Activated CD4-positive, alpha-beta T cell treated with anti-CD3 and anti-CD28 coated beads, Interleukin-2, amount 50 U/mL, for 4 hours (primary cell): ENCODE measurements at places on chromosomes 4 and X.
A peak's percentile ranks its signal among the peaks of the same experiment; 100 is the strongest.

DNA sequence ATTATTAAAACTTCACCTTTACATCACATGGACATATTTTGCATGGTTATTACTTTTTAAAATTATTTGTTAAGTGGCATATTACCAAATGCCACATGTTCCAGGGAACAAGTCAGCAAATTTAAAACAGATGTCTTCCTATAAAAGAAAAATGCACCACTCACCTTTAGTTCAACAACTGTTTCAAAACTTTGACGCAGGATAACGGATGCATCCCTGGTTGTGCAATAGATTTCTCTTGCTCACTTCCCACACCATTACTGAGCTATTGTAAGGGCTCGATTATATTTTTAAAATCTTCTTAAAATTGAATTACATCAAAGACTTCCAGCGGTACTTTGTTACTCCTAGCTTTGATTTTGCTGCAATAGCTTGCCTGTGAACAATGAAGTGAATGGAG, 93.0 kb upstream of the ARHGAP24 start:
- DNase-seq, result no peak

DNA sequence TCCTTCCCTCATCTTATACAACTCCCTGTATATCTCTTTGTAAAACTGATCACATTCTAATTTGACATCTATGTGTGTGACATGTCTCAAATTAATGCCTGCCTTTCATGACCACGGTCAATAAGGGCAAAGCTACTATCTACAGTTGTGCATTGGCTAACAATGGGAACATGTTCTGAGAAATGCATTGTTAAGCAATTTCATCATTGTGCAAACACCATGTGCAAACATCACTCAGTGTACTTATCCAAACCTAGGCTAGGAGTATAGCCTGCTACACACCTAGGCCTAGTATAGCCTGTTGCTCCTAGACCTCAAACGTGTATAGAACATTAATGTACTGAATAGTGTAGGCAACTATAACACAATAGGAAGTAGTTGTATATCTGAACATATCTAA, 95.0 kb downstream of the BANK1 start:
- no peak for DNase-seq

DNA sequence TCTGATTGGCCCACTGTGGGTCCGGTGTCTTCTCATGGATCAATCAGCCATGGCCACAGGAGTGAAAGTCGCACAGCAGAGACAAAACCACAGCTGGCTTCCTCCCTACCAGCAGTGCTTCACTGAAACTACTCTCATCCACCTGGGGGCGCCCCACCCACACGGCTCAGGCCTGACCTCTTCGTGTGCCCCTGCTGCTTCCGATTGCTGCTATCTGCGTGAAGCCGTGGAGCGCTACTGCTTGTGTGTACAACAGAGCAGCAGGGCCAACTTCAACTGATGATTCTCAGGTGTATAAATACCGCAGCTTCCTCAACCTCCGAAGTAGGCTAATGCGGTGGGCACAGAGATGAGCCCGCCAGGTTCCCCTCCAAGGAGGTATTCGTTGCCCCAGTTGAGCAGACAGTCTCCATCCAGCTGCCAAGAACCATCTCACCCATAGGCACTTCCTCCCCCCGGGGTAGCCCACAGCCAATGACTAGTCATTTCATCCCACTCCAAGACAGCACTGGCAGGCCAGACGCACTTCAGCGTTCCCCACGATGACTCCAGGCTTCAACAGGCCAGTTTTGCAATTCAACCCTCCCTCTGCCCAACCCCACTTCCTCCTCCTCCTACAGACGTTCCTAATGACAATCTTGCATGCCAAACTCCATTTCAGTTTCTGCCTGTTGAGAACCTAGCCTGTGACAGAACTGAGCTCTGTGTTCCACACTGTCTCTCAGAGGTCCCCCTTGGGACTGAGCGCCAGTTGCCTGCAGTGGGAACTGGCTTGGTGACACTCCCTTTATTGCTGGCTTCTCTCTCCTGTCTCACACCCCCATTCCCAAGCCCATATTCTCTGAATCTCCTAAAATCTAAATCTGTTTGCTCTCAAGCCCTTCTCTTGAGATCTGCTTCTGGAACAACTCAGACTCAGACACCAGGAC, 41.3 kb upstream of the ATP6AP2 start:
- DNase-seq, result peak; percentile 60

DNA sequence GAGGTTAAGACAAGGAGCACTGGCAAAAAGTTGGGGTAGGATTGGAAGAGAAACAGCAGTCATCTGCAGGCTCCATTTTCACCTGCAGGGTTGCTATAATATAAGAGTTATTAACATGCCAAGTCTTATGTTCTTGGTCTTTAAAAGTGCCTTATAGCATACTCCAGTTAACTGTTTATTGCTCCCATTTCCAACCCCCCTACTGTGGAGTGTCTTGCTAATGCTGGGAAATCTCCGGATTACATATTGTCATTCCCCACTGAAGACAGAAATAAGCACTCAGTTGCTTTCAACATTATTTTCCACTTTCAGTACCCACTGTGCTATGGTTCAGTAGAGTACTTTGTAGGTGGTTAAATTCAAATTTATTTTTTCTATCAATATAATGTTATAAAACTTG, 1014.3 kb downstream of the RPA4 start:
- DNase-seq, result no peak

DNA sequence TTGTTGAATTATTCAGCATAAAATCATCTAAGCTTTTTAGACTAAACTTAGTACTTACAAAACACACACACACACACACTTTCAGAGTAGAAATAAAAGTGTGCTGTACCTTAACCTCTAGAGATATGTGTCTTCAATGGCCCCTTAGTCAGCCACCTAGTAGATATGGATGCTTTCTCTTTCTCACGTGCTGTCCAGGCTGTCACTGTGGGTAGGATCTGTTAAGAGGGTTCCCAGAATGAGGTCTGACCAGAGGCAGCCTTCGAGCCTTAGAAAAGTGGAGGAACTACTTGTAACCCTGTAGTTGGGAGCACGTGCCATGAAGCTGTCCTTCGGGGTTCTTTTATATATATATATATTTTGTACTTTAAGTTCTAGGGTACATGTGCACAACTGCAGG, 117.9 kb downstream of the COL4A5 start:
- DNase-seq, result no peak
